Stimulated activated CD4-positive, alpha-beta T cell treated with anti-CD3 and anti-CD28 coated beads, Interleukin-2, amount 100 ng/mL, for 24 hours (primary cell): ENCODE measurements at places on chromosomes 4 and X.

GRCh38 chrX:55663584-55663983 lies 40.4 kb downstream of the FOXR2 start:
- DNase-seq = no peak

GRCh38 chrX:16786791-16787735 lies 797 bp downstream of the TXLNG start:
- peak; percentile 42 for DNase-seq

GRCh38 chr4:71251261-71251660 lies 87.6 kb upstream of the SLC4A4 start:
- no peak for DNase-seq

DNA sequence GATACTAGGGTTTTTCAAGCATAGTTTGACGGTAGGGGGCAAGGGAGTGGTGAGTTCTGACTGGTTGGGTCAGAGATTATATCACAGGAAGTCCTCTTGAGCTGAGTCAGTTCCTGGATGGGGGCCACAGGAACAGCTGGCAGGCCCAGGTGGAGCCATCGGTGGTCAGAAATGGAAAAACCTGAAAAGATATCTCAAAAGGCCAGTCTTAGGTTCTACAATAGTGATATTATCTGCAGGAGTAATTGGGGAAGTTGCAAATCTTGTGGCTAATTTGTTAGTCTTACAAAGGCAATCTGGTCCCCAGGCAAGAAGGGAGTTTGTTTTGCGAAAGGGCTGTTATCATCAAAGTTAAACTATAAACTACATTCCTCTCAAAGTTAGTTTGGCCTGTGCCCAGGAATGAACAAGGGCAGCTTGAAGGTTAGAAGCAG lies 159.3 kb downstream of the PTCHD1 start:
- no peak for DNase-seq

GRCh38 chrX:154368630-154369448 lies 5.6 kb downstream of the FLNA start:
- DNase-seq = peak; percentile 89

DNA sequence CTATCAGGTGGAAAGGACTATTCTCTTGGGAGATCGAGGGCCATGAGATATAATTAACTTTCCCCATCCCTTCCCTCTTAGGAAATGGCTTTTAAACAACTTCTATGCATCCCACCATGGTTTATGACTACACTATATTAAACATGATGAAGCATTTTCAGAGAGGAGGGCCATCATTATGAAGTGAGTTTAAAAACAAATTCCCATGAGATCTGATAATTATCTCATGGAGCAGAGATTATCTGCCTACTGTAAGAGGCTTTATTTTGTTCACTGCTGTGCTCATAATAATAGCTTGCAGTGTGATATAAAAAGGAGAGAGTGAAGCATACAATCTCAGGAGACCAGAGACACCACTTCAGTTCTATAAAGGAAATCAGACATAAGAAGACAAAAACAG lies 330.5 kb upstream of the ZFP42 start:
- DNase-seq = no peak

DNA sequence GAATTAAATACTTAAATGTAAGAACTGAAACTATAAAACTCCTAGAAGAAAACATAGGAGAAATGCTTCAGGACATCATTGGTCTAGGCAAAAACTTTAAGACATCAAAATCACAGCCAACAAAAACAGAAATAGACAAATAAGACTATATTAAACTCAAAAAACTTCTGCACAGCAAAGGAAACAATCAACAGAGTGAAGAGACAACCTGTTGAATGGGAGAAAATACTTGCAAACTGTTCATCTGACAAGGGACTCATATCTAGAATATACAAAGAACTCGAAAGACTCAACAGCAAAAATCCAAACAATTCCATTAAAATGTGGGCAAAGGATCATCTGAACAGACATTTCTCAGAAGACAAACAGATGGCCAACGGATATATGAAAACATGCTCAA lies 16.2 kb upstream of the DSPP start:
- DNase-seq = no peak

DNA sequence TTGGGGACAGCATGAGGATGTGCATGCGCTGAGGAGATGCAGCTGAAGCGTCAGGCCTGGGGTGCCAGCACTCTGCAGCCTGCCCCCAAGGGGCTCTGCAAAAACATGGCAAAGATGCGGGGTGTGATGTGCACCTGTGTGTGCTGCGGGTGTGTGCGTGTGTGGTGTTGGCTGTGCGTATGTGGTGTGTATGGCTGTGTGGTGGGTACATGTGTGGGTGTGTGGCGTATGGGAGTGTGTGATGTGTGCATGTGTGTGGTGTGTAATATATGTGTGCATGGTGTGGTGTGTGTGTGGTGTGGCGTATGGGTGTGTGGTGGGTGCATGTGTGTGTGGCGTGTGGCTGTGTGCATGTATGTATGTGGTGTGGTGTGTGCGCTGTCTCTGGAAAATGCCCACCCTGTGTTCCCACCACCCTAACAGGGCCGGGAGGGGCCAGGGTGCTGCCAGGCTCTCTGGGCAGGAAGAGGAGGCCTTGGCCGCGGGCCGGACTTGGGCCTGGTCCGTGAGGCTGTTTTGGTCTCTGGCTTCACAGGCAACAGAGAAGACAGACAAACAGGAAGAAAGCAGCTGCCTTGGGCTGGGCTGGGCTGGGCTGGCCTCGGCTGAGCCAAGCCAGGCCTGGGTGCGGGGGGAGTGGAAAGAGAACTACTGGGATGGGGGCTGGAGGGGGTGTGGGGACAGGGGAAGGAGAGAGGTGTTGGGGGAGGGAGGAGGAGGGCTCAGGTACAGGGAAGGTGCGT lies 1.1 kb upstream of the AVPR2 start:
- no peak for DNase-seq

DNA sequence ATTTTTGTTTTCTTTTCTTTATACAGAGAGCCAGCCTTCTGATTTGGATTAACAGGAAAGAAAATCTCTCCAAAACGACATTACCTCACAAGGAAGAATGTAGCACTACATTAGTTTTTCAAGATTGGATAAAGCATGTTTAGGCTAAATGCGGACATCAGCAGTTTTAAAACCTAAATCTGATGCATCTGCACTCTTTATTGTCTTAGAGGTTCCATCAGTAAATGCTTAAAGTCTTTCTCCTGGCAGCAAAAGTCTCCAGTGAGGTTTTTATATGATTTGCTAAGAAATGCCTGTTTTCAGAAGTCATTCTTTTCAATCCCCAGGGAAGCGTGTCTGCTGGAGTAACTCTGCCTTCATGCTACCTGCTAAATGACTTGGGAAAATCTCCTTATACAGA lies 912.9 kb upstream of the INTU start:
- DNase-seq = no peak

DNA sequence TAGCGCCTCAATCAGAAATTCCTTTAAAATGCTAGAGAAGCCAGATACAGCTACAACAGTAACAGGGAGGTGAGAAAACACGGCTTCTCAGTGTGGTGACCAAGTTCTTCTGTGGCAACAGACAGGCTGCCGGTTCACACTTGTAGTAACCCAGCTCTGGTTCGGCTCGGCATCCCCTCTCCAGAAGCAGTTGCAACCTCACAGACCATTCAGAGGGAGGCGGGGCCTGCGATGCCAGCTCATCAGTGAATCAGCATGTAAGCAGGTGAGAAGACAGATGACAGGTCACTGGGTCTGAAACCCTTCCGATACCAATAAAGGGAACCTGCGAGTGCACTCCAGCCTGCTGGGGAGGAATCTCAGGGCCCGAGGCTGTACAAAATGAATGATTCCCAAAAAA lies 251.0 kb downstream of the KCNIP4 start:
- DNase-seq = no peak

- no peak for DNase-seq
These were observed 494.2 kb upstream of the INTU start for GRCh38 chr4:127138586-127138985.

DNA sequence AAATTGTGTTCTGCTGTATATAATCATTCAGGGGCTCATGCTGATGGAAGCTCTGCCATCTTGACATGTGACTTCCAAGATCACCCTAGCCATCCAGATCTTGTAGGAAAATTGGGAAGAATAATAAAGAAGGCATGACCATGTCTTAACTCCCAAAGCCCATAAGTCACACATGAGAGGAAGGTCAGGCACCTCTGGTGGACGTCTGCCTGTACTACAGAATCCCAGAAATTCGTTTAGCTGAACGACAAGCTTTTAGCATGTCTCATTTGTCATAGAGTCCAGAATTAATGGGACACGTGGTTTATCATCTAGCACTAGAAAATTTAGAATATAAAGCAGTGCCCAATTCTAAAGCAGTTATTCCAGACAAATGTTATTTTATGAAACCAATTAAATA lies 212.7 kb downstream of the CENPC start:
- no peak for DNase-seq

DNA sequence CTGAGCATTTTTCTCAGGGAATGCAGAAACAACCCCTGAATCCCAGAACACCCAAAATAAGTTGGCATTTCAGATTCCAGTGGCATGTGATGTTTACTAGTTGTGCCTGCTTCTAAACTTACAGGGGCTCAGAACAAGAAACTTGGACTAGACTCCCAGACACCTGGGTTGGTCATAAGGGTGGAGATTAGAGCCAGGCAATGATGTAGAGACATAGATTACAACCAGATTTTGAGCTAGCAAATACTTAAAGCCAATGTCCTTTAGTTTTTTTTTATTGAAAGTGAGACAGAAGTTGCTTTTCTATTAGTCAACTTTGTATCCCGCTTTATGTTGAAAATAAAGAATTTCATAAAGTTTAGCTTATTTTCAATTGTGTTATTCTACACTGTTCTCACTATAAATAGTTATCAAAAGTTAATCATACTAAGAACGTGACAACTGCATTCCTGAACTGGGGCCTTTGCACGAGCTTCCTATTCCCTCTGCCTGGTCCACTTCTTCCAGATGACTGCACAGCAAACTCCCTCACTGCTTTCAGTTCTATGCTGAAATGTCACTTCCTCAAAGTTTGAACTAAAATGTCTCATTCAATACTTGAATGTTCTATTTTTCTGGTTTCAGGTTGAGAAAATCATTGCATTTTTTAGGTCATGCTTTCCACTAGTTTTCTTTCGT lies 224.7 kb upstream of the PPP1R2C start:
- DNase-seq = no peak

DNA sequence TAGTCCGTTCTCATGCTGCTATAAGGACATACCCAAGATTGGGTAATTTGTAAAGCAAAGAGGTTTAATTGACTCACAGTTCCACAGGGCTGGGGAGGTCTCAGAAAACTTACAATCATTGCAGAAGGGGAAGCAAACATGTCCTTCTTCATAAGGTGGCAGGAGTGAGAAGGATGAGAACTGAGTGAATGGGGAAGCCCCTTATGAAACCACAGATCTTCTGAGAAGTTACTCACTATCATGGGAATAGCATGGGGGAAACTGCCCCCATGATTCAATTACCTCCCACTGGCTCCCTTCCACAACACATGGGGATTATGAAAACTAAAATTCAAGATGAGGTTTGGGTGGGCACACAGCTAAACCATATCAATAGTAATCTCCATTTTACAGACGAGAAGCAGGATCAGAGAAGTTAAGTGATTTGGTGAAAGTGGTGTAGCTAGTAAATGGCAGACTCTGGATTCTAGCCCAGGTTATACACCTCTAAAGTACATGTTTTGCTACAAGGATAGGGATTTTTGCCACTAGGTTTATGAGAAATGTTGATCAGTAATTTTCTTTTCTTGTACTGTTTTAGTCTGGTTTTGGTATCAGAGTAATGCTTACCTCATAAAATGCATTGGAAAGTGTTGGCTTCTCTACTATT lies 47.3 kb upstream of the C1GALT1C1 start:
- DNase-seq = no peak

DNA sequence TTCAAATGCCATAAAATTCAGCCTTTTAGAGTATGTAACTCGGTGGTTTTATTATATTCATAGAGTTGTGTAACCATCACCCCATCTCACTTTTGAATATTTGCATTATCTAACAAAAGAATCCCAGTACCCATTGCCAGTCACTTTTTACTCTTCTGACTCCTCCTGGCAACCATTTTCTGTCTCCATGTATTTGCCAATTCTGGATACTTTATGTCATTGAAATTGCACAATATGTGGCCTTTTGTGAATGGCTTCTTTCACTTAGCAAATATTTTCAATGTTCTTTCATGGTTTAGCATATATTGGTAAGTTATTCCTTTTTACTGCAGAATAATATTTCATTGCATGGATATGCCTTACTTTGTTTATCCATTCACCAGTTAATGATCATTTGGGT lies 79.9 kb downstream of the SLIT2 start:
- DNase-seq = no peak

DNA sequence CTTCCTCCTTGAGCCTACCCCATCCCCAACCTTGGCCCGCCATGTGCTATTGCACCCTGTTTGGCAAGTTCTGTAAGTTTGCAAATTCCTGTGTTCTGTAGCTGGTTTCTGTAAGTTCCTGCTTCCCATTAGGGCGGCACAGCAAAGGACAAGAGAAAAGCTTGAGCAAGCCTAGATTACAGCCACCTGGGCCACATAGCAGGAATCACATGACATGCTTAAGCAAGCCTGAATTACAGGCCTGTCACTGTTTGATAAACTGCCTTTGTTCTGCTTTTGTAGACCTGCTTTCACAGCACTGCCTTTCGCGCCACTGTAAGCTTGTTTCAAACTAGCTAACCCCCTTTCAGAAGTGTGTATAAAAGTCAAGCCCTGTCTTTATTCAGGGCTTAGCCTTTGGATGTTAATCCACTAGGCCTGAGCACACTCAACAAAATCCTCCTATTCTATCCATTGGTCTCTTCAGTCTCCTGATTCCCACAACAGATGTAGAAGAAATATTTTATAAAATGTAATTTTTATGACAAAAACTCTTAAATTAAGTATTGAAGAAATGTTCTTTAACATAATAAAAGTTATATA lies 906.8 kb upstream of the NDST4 start:
- no peak for DNase-seq

GRCh38 chr4:13992975-13993520 lies 365.5 kb upstream of the BOD1L1 start:
- DNase-seq = no peak

DNA sequence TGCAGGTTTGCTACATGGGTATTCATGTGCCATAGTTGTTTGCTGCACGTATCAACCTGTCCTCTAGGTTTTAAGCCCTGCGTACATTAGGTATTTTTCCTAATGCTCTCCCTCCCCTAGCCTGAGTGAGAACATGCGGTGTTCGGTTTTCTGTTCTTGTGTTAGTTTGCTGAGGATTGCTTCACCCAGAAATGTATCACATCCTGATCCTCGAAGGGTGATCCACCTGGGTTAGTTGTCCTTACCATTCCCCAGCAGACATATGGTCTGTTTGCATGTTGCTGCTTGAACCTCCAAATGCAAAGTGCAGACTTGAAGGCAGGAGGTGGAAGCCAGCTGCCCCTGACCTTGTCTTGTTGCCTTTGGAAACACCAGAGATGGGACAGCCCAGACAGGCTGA lies 161.5 kb upstream of the WDR1 start:
- DNase-seq = no peak

DNA sequence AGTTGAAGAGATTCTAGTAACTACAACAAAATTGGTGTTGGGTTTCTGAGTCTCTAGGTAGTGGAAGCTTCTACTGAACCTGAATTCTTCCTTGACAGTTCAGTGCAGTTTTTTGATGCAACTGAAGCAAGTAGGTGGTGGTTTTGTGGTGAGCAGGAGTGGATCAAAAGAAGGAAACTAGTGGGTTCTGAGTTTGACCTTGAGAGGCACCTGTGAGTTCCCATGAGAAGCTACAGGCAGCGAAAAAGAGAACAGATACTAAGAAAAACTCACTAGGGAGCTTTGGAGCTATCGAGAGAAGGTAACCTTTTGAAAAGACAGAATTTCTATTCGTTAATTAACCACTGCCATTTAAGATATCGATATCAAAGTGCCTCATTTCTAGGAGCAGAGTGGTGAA lies 145.2 kb downstream of the PDHA2 start:
- DNase-seq = no peak
